ENCODE measurements at places on chromosomes 4 and X. TPM values are rescaled to one million over a fixed set of nuclear protein-coding genes. Genes with fewer than 3 reads are reported as not detected.

NEUROG2 gene
- not detected for polyA plus RNA-seq

UGT2A1 gene
- polyA plus RNA-seq, result not detected

NUP62CL gene
- 15.8 TPM for polyA plus RNA-seq

DNA sequence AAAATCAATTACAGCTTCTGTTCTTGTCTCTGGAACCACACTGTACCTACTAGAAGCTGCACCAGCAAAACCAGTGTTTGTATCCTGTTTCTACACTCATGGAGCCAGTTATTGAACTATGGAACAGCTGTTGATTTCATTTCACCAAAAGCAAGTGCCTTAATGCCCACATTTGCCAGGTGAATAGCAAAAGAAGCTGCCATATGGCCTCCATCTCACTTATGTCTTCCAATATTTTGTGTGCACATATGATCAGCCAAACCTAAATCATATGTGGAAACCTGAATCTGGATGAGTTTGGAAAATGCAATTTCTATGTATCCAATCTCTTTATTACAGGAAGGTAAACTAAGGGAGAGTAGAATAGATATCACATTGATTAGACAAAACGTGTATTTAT lies 415.8 kb upstream of the GRID2 start:
- no peak for DNase-seq

GRCh38 chr4:15428611-15429010 lies 778 bp downstream of the C1QTNF7 start:
- DNase-seq, result no peak

DNA sequence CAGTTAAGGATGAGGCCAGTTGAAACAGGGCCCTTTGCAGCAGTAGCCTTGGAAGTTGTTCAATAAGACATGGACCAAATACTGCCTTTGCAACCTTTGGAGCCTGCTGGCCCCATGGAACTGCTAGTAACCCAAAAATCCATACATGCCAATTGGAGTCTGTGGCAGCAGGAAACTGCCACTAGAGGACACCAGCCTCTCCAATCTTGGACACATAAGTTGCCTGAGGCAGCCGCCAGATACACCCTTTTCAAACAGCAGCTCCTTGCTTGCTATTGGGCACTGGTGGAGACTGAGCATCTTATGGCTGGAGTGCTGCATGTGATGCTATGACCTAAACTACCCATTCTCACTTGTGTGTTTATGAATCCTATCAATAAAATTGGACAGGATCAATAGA lies 14.8 kb upstream of the LAP3 start:
- DNase-seq, result peak; percentile 14

- DNase-seq, result no peak
Measured at GRCh38 chrX:153901753-153902140, 2.7 kb upstream of the AVPR2 start.

GRCh38 chr4:129823105-129823504 lies 727.2 kb downstream of the C4orf33 start:
- no peak for DNase-seq

DNA sequence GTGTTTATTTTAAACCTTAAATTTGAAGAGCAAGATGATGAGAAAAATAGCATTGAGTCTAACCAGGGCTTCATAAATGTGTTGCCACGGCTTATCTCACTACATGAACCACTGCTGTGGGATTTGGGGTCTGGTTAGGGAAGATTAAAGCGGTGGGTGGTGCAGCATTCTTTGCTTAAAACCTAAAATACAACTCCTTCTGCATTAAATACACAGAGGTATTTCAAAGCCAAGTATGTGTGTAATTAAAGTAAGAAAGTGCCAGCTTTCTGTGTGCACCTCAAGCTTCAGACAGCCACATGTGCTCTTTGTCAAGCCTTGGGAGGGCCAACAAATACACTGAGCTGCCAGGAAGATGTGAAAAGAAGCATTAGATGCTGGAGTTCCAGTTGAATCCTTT lies 128.0 kb downstream of the CPE start:
- DNase-seq, result no peak

GRCh38 chr4:2798399-2799223 lies 5.7 kb downstream of the SH3BP2 start:
- no peak for DNase-seq

GRCh38 chr4:2794486-2795299 lies 1.8 kb downstream of the SH3BP2 start:
- no peak for DNase-seq

GRCh38 chr4:102868153-102868780 lies 525 bp upstream of the CISD2 start:
- DNase-seq, result no peak

DNA sequence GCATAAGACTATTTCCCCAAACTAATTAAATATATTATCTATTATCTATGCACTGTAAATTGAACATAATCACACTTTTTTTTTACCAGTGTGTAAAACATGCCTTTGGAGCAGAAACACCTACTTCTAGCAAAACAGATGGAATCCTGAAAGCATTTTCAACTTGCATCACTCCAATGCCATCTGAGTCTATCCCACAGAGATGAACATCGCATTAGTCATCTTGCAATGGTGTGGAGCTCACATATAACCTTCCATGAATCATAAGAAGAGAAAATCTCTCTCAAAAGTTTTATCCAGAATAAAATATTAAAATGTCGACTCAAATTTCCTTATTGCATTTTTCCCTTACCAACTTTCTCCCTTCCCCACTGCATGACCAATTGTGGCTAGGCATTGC lies 406.7 kb upstream of the ACTRT1 start:
- no peak for DNase-seq

DNA sequence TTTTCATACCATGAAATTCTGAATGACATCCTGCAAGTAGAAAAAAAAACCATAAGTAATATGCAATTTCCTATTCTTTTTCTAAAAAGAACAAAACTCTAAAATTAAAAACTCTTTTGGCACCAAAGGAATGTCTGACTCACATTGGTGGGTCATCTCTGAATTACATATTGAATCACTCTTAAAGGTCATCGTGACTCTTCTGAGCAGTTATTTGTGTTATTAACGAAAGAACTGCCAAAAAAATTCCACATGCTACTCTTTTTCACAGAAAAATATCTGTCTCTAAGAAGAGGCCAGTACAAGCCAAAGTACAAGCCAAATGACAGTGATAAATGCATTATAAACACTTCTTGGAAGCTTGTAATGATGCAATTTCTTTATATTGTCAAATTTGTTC lies 282.2 kb downstream of the GUCY2F start:
- no peak for DNase-seq

- no peak for DNase-seq
Measured at GRCh38 chr4:3508542-3508941, 23.7 kb downstream of the LRPAP1 start.

DNA sequence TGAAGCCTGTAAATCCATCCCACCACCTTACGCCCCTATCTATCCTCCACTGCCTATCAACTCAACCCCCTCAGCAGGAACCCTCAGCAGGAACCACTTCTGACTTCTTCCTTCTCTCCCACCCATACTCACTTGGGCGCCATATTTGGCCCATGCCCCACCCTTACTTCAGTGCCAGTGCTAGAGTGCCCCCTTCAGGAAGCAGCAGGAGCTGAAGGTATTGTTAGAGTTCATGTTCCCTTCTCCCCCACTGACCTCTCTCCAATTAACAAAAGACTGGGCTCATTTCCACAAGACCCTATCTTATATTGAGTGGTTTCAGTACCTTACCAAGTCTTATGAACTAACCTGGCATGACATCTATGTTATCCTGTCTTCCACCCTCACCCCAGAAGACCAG lies 363.1 kb upstream of the SLIT2 start:
- no peak for DNase-seq

- DNase-seq, result no peak
Measured at GRCh38 chrX:54386314-54386713, 28.5 kb upstream of the WNK3 start.
